Right cardiac atrium (tissue), 5 donors: ENCODE measurements at places on chromosomes 1 and 21. TPM values are rescaled to one million over a fixed set of nuclear protein-coding genes. Genes with fewer than 3 reads are reported as not detected.

CD1D gene
- total RNA-seq: 2.0 TPM

CELA2A gene
- not detected for total RNA-seq

OLFML3 gene
- total RNA-seq: 33.9 TPM

SPRR2E gene
- not detected for total RNA-seq

ADCY10 gene
- 0.09 TPM for total RNA-seq

PTAFR gene
- 2.0 TPM for total RNA-seq

KRTAP19-1 gene
- not detected for total RNA-seq

TEX38 gene
- total RNA-seq: not detected

MX1 gene
- total RNA-seq: 18.6 TPM

CATSPERE gene
- 0.63 TPM for total RNA-seq

FLG2 gene
- total RNA-seq: not detected

B3GALT2 gene
- total RNA-seq: 54.9 TPM

SPATA45 gene
- total RNA-seq: not detected

LORICRIN gene
- total RNA-seq: not detected

PRMT6 gene
- total RNA-seq: 5.9 TPM

VHLL gene
- not detected for total RNA-seq

TNFRSF18 gene
- total RNA-seq: not detected

PYHIN1 gene
- total RNA-seq: not detected

CAMSAP2 gene
- total RNA-seq: 38.5 TPM

PLPPR5 gene
- total RNA-seq: not detected

PAPPA2 gene
- 0.94 TPM for total RNA-seq

ANGPTL3 gene
- not detected for total RNA-seq

TSTD1 gene
- 40.0 TPM for total RNA-seq

TCHH gene
- 0.11 TPM for total RNA-seq

S100A7A gene
- not detected for total RNA-seq

THEM5 gene
- total RNA-seq: not detected

HPCAL4 gene
- total RNA-seq: 4.8 TPM

TMEM82 gene
- total RNA-seq: not detected

CD1E gene
- total RNA-seq: 0.59 TPM

PLK3 gene
- 11.4 TPM for total RNA-seq

LPAR3 gene
- 46.2 TPM for total RNA-seq

OR2T33 gene
- total RNA-seq: not detected

AQP10 gene
- 0.12 TPM for total RNA-seq

RTCA gene
- total RNA-seq: 27.8 TPM

CLDN17 gene
- not detected for total RNA-seq

SNRNP40 gene
- 20.9 TPM for total RNA-seq

PTGFR gene
- total RNA-seq: 0.34 TPM

LCE3C gene
- total RNA-seq: not detected

OR2T29 gene
- total RNA-seq: not detected

CCDC181 gene
- total RNA-seq: 2.4 TPM

CASZ1 gene
- 51.0 TPM for total RNA-seq

GPR37L1 gene
- total RNA-seq: 0.11 TPM

IL10RB gene
- total RNA-seq: 9.8 TPM

C4BPA gene
- not detected for total RNA-seq

C1QC gene
- total RNA-seq: 141 TPM

C2CD2 gene
- 8.3 TPM for total RNA-seq

PLPPR4 gene
- 0.14 TPM for total RNA-seq

ZNF678 gene
- total RNA-seq: 6.1 TPM

ZNF695 gene
- 0.11 TPM for total RNA-seq

GJA8 gene
- total RNA-seq: not detected

SLFNL1 gene
- 0.28 TPM for total RNA-seq

NES gene
- total RNA-seq: 151 TPM
